ENCODE measurements at places on chromosomes 11 and 22.

DNA sequence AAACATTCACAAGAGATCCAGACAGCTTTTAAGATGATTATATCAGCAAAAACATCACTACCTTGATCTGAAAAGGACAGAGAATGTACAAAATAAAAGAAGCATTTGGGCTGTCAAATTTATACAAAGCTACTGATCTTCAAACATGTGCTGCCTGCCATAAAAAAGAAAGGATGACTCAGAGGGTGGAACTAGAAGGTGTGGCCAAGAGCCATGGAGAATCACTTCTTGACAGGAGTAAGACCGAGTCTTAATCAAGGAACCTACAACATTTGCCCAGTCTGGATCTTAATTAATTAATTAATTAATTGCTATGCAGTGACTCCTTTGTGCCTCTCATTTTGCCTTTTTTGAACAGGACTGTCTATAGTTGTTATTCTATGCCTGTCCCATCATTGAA is 33.2 kb downstream of the C11orf96 start:
- no peak for DNase-seq

DNA sequence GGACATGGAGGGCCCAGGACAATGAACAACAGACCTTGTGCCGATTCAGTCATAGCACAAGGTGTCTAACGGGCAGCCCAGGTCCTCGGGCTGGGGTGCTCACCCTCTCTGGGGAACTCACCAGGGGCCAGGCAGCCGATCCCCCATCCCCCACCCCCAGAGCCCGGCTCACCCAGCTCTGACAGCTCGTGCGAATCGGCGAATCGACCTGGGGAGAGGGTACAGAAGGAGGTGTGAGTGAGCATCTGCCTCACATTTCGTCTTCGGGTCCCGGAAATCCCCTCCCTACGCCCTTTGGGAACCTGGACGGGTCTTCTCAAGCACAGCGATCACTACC is 423 bp downstream of the PEX16 start:
- no peak for DNase-seq

DNA sequence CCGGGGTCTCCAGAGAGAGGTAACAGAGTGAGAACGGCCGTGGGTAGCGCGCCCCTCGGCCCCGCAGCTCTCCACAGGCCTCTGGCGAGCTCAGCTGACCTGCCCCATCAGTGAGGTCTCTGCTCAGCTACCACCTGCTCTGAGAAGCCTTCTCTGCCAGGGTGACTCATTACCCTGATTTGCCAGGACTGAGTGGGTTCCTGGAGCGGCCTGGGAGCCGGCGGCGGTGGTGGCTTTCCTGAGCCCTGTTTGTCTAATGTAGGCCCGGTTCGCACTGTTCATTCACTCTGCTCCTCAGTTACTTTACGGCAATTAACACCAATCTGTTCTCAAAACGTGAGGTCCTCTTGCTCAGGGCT is 351.0 kb upstream of the B3GAT1 start:
- DNase-seq, result no peak

- DNase-seq, result no peak
Measured at GRCh38 chr11:2944530-2944929, 15.3 kb upstream of the PHLDA2 start.

DNA sequence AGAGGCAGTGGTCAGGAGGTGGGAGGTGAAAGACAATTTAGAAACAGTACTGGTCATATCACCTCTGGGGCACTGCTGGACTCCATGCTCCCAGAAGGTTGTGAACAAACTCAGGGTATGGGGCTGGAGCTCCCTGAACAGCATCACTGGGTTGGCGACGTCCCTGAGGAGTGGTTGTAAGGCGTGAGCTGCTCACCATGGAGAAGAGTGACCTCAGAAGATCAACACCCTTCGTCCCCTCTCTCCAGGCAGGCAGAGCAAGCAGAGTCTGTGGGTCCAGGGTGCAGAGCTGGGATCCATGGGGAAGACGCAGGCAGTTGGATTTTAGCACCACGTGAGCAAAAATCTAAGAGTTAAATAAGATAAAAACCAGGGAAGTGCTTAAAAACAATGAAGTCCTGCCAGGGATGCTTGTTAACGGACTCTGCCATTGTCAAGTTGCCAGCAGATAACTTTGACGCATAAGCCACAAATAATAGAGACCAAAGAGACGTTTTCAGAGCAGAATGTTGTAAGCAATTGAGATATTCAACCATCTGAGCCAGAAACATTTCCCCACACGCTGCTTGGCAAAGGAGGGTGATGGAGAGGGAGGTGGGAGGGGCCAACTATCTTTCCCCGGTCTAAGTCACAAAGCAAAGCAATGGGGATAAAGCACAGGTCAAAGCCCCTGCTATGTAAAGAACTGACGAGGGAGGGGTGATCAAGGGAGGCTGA is 13.6 kb downstream of the PNPLA5 start:
- DNase-seq, result no peak

DNA sequence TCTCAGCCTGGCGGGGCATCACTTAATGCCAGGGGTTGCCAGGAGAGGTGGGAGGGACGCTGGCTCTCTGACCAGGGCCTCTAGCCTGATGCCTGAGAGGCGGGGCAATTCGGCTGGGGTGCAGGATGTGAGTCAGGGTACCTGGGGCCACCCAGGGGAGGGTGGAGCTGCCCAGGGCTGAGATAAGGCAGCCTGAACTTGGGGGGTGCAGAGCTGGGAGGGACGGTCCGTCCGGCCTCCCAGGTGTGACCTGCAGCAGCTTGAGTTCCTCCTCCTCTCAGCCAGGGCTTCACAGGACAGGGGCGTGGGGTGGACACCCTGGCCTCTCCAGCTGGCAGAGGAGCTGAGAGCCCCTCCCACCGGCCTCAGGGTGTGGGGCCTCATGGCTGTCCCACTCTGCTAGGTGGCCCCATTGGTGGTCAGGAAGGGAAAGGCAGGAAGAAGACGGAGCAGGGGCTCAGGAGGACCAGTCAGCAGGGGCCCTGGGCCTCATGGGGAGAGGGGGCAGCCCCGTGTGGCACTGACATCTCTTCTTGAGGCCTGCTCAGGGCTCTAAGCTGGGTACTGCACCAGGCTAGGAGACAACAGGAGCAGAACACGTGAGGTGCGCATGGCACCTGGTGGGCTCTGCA is 942 bp upstream of the RPS6KA4 start:
- no peak for DNase-seq

GRCh38 chr22:50526834-50527801 is 1.7 kb upstream of the SCO2 start:
- DNase-seq, result no peak

DNA sequence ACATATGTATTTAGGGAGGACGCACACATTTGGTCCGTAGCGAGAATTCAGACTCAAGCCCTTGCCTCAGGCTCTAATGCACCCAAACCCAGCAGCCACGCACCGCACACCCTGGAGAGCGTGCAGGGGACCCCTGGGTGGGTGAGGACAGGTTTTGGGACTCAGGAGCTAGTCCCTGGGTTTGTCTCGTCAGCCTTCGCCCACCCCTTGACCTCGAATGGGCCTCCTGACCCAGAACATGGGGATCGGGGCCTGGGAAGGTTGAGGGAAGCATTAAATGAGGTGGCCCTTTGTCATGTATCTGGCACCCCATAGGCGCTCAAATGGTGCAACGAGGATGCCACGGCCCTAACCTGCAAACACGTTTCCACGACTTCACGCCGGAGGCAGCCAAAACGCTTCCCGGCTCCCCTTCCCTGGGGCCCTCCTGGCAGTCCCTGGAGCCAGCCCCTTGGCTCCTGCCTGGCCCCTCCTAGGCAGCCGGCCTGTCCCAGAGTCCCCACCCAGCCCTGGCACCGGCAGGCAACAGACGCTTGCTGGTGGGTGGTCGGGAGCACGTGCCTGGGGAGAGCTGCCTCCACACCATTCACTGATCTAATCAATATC is 5.5 kb upstream of the LINC01488 start:
- DNase-seq, result no peak

- DNase-seq, result no peak
Measured at GRCh38 chr11:102853956-102854355, 10.5 kb upstream of the MMP3 start.

GRCh38 chr11:125072218-125072960 is 9.3 kb downstream of the SLC37A2 start:
- no peak for DNase-seq

DNA sequence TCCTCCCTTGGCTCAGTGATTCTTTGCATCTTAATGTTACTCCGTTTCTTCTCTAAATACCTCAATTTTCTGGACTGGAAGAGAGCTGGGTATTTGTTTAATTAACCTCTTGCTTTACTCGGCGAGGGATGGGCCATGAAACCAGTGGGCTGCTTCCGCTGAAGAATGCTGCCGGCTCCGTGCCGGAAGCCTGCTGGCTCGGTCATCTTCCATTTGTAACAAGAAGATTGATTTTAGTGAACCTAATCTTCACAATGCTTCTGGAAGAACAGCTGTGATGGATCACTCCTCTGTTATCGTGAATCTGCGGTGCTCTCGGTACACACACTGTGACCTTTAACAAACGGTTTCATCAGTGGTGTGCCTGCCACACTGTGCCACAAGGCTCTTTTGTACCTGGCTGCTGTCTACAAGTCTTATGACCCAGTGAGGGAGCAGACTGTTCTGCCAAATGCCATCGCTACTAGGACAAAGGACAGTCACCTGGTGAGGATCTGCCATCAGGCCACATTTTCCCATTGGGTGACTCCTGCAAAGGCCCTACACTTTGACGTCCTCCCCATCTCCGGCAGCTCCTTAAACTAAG is 25.3 kb upstream of the PARVB start:
- DNase-seq, result no peak

- DNase-seq, result no peak
Measured at GRCh38 chr11:122601141-122602125, 54.1 kb upstream of the UBASH3B start.

DNA sequence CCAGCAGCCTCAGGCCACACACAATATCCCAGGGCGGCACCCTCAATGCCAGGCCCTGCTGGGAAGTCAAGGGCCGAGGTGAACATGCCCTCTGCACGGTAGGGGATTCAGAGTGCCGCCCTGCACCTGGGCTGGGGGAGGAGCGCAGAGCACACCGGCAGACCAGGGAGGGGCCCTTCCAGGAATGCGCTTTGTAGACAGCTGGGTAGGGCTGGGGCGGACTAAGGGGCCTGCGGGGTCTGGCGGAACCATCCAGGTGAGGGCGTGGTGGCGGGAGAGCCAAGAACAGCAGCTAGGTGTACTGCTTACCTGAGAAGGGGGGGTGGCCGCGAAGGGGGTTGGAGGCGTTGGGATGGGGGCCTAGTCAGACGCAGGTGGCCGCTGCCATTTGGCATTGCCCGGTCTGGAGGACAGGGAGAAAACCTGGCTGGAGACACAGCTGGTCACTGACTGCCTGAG is 26.0 kb downstream of the DUSP8 start:
- DNase-seq, result no peak

DNA sequence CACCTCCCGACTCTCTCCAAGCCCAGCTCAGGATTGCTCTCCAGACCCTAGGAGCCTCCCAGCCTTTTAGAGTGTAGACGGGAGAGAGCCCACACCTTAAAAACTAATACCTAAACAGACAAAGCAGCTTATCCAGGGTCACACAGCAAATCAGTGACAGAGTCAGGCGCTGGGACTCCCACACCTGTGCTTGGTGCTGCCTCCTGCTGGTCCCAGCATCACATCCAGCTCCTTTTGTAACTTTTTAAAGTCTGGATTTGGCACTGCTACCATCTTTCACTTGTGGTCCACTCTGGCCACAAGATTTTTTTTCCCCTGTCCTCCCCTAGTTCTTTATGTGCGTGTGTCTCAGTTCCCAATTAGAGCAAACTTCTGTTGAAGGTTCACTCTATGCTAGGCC is 4.7 kb downstream of the ANO1 start:
- DNase-seq, result no peak

DNA sequence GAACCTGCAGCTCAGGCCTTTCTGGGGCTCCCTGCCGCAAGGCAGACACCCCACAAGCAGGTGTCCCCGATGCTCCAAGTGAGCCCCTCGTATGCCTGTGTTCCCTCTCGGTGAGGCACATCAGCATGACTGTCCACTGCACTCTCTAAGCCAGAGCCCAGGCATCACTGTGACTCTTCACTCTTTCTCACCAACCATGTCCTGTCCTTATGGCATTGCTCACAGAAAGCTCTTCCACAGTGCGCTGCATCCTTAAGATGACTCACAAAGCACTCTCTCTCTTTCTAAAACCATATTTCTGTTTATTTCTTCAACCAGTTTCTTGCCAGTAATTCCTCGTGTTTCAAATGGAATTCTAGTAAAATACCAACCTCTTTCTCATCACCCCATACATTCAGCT is 18.1 kb downstream of the GAB4 start:
- DNase-seq, result no peak

DNA sequence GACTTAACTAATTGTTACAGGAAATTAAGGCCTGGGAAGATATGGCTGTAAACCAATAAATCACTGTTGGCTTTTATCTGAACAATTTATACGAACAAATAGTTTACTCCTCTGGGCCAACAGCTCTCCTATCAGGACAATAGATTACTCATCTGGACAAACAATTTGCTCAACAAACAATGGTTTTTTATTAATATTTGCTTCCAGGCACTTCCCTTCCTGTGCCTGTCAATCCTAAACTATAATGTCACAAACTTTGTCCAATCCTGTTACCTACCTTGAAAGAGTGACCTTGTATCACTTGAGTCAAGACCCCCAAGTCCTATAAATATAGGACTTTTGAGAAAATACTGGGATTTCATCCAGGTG is 87.6 kb upstream of the OR9Q1 start:
- DNase-seq, result no peak

DNA sequence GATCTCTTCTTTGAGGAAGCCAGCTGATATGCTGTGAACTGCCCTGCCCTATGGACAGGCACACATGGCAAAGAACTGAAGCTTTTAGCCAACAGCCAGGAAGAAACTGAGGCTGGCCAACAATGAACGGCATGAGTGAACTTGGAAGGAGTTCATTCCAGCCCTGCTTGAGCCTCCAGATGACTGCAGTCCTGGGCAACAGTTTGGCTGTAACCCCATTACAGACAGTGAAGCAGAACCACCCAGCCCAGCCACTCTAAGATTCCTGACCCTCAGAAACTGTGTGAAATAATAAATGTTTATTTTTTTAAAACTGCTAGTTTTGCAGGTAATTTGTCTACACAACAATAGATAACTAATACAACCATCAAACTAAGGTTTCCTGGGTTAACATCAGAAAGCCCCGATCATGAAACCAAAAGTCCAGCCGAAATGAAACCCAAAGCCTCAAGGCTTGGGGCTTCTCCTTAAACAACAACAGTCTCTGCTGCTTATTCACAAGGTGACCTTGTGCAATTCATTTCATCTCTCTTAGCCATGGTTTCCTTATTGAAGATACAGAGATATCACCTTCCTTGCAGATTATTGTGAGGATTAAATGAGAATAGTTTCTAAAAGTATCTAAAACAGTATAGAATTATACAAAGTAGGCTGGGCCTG is 31.4 kb downstream of the PAK1 start:
- DNase-seq, result no peak
